ENCODE measurements at places on chromosomes 7 and 10.

DNA sequence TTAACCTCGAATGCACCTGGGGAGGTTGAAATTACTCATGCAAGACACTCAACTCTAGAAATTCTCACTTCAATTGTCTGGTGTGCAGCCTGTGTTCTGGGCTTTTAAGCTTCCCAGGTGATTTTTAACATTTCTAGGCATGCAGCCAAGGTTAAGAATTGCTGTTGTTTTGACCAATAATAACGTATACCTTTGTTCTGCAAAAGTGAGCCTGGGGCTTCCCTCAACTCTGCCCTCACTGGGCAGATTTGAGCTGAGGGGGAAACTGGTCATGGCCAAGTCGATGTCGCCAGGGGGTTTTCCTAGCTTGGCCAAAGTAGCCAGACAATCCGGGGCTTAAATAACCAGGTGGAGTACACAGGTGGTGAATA, 568 bp downstream of the PRSS2 start:
- DNase-seq = no peak

DNA sequence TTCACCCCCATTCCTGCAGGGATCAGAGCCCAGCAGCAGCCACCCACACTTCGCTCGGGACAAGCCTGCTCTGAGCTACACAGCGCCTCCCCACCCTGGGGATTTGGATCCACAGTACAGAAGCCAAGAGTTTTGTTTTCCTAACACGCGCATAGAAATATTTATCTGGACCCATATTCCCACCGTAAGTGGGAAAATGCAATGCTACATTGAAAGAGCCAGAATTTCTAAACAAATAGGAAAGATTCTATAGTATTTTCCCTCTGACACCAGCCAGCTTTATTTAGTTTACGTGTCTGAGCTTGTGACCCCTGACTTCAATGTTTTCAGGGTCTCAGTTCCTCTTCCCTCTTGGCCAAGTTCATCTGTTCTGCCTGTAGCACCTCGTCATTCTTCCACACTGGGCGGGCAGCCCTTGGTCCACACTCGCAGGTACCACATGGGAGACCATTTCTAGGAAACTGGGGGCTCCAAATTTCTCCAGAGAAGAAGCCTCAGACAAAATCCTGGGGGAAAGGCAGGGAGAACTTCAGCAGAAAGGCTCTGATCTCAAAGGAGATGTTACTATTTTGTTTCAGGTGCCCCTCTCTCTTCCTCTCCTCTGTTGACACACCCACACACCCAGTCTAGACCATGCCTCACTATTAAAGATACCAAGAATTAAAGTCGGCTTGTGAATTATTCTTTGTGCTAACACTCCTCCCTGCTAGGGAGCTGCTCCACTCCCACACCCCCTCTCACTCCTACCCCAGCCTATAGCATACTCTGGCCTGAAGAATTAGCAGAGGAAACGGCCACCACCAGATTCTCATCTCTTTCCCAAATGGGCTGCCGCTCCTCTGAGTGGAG, 116.0 kb upstream of the PCGF5 start:
- no peak for DNase-seq

- no peak for DNase-seq
Measured at GRCh38 chr7:55488804-55489340, 83.4 kb downstream of the VOPP1 start.

DNA sequence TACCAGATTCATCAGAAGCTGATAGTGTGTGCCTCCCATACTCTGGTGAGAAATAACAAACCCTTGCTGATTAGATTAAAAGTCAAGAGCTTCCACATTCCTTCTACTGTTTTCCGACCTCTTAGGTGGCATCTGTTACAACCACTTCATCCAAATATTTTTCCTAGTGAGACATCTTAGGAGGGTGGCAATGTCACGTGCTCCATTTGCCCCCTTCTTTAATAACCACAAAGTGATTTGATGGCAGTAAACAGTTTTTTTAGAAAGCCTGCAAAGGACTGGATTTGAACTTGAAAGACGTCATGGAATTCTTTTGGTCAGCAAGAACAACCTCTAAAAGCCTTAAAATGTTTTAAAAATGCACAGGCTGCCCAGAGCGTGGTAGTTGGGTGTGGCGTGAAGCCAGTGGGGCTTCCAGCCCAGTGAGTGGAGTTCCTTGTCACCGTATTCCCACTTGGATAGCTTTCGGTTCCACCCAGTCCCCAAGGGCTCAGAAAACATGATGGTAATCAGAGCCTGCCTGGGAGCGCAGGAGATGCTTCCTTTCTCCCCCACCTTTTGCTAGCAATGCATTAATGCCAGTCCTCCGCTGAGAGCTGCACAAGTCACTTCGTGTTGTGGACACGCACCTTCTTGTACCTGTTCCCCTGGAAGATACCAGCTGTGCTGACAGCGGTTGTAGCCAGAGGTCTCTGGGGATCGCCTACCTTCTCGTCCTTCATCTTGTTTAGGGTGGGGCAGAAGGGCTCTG, 256.4 kb downstream of the KIAA1217 start:
- DNase-seq = no peak

DNA sequence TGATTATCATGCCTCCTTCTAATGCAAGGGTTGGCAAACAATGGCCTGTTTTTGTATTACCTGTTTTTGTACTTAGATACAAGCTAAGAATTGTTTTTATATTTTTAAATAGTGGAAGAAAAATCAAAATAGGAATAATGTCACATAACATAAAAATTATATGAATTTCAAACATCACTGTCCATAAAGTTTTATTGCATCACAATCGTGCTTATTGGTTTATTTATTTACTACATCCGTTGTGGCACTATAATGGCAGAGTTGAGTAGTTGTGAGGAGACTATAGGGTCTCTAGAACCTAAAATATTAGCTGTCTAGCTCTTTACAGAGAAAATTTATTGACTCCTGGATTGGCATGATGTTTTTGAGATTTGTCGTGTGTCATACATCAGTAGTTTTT, 4.1 kb downstream of the KIF20B start:
- no peak for DNase-seq

DNA sequence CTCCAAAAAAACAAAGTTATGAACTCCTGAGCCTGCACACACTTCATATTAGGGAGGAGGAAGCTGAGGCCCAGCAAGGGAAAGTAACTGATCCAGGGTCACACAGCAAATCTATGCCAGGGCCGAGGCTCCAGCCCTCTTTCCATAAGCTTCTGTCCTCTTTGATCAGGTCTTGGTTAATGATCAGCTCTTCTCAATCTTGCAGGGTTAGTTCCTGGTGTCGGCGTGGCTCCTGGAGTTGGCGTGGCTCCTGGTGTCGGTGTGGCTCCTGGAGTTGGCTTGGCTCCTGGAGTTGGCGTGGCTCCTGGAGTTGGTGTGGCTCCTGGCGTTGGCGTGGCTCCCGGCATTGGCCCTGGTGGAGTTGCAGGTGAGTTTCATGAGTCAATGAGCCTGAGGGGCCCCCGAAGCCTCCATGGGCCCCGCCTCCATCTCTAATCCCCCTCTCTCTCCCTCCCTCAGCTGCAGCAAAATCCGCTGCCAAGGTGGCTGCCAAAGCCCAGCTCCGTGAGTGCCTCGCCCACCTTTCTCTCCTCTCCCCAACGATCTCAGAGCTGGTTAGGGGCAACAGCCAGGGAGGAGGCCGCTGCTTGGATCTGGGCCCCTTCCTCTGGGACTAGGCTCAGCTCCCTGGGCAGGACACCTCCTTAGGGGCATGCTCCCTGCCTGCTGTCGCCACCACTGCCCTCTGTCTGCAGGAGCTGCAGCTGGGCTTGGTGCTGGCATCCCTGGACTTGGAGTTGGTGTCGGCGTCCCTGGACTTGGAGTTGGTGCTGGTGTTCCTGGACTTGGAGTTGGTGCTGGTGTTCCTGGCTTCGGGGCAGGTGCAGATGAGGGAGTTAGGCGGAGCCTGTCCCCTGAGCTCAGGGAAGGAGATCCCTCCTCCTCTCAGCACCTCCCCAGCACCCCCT, 23.7 kb upstream of the LIMK1 start:
- DNase-seq = no peak

DNA sequence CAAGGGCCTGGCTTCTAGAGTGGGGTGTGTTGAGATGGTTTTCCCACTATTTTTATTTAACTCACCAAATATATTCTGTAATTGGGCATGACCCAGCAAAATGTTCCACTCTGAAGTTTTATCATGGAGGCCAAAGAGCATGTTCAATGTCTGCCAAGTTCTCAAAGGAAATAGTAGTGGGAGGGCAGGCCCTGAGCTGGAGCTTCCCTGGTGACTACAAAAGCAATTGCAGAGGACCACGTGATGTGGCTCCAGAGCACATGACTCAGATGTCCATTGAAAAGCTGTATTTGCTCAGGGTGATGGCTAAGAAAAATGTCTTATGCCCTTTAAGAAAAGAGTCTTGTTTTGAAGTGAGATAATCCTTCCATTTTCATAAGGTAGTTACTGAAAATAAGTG, 1024.8 kb downstream of the LRMDA start:
- no peak for DNase-seq

DNA sequence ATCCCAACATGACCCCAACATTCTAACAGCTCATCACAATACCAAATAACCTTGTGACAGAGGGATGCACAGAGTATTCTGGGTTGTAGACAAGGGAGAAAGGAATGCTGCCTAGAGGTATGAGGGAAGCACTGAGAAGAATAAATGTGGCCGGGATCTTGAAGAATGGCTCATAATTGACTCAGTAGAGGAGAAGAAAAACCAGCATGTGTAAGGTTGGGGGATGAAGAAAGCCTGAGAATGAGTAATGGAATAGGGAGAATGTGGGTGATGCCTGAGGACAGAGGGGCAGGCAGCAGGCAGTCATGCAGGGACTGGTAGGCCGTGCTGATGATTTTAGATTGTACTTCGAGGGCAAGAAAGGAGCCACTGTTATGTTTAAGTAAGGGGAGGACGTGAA, 75.4 kb upstream of the ELMO1 start:
- no peak for DNase-seq

DNA sequence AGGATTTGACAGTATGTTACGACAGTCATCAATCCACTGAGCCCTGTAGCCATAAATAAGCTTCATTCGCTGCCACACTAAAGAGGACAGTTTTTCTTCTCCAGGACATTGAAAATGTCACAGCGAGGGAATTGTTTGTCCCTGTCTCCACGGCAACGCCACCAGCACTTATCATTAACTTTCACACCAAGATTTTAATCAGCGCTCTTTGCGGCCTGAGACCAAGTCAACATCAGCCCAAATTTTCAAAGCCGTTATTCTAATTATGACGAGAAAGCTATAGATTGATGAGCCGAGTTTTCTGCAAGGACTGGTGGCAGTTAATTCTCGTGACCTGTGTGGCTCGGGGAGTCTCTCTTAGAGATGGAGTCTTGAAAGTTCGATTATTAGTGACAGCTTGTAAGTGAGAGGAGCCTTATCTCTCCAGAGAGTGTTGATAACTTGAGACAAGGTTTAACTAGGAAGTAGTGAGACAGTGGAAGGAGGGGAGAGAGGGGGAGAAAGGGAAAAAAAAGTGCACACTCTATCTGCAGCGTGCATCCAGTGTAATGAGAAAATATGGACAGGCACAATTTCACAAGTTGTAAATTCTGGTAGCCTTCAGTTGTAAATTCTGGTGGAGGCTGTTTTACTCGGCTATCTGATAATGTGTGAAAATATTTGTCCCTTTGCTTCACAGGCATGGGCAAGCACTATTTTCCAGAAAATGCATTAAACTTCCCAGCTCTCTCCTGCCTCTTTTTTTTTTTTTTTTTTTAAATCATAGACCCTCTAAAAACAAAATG, 473.3 kb downstream of the LRMDA start:
- DNase-seq = peak; percentile 17

DNA sequence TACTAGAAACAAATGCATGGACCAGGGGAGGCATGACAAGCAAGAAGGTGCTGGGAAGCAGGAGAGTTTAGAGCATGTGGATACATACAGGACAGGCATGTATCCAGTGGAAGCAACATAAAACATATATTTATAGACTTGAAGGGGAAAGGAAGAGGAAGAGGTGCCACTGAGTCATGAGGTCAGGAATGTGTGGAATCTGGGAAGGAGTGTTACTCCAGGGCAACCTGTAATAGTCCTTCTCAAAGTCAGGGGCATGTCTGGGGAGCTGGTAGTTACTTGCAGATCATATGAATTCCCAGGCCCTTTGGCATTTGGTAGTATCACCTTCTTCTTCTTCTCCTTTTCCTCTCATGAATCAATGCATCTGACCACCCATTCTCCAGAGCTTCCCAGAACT, 246.6 kb downstream of the XPNPEP1 start:
- no peak for DNase-seq

DNA sequence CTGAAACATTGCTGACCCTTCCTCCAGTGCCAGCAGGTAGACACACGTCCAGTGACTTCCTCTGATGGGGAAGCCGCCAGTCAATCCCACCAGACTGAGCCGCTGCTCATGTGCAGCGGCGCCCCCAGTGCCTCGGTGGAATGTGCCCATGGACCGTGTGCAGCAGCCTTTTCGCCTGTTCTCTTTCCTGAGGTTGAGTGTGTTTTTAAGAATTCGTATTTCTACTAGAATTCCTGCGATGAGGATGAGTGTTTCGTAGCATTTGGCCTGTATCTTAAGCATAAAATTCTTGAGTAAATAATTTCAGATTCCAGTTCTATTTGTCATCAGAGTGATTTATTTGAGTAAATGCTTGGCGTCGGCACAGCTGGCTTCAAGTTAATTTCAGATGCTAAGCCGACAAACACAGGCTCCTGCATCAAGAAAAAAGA, 35.4 kb downstream of the BNIP3 start:
- no peak for DNase-seq

All from HEK293T (cell line).